ENCODE measurements at places on chromosomes 6 and 20. TPM values are rescaled to one million over a fixed set of nuclear protein-coding genes. Genes with fewer than 3 reads are reported as not detected.

- no peak for DNase-seq
- no peaks in the 10 kb centered on the region for H3K36me3 ChIP-seq
- H3K27me3 ChIP-seq: no peaks in the 10 kb centered on the region
- no peaks in the 10 kb centered on the region for H3K4me1 ChIP-seq
These were observed 103.0 kb downstream of the ADGRB3 start for GRCh38 chr6:68738039-68738438.

GRCh38 chr6:105484238-105485161 is 81.6 kb upstream of the PREP start:
- no peak overlapping the region for H3K4me3 ChIP-seq
- H3K27me3 ChIP-seq: no peaks in the 10 kb centered on the region
- peaks cover 24% of the 10 kb centered on the region for H3K4me1 ChIP-seq
- DNase-seq: peak; percentile 79
- H3K27ac ChIP-seq: 0 out of 2 replicates have a peak overlapping the region, but pooled peaks have one; percentile 4

- no peaks in the 10 kb centered on the region for H3K36me3 ChIP-seq
- no peak overlapping the region for H3K4me3 ChIP-seq
- H3K27me3 ChIP-seq: peaks cover 5% of the 10 kb centered on the region
- H3K27ac ChIP-seq: no peak overlapping the region
- no peaks in the 10 kb centered on the region for H3K4me1 ChIP-seq
- DNase-seq: no peak
These were observed 22.3 kb upstream of the AFDN start for GRCh38 chr6:167804281-167805013.

CEP250 gene
- total RNA-seq: 52.5 TPM

HLA-DPB1 gene
- not detected for total RNA-seq
